Epithelial cell of esophagus (primary cell): ENCODE measurements at places on chromosomes 6 and 20.

GRCh38 chr6:97077380-97077779 is 152.9 kb downstream of the KLHL32 start:
- peak; percentile 4 for DNase-seq

DNA sequence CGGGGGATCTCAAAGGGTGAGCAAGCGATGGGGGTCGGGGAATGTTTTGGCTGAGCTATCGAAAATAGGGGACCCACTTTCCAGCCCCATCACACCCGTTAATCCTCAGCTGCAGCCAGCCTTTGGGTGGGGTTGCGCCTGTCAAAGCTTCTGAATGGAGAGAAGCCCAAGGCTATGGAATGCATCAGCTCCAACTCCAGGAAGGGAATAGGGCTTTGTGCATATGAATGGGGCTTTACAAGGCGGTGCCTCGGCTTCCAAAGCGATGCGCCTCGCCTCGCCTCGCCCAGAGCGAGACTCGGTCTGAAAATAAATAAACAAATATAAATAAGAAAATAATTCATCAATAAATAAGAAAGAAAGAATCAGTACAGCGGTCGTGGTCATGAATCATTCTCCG is 751.4 kb upstream of the DEFB115 start:
- no peak for DNase-seq

DNA sequence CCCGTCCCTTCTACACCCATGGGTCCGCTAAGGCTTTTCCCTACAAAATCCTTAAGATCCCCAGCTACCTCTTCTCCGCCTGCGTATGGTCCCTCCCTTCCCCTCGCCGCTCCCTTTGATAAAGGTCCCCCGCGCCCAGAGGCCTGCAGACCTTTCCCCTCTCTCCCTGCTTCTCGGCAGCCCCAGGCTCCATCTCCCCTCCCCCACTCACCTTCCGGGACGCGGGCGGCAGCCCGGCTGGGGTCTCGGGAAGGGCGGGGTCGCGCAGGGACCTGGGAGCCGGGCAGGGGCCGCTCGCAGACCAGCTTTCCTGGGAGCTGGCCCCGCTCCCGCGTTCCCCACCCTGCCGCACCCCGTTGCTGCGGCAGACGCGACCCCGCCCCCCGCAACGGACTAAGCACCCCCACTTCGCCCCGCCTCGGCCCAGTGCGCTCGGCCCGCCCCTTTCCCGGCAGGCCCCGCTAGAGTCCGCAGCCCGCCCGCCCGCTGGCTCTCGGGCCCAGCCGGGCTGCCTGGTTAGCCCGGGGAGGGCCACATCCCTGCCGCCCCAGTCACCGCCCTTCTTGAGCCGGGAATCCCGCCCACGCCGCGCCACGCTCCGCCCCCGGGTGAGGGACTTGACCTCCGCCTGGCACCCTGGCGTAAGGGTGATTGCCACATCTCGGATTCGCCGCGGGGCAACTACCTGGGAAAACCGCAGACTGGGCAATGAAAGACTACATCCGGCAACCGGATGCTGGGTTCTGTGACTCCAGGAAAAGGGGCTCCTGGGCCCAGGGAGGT is at the start of gene FLOT1:
Gene FLOT1 (minus strand): TSS at position 372 of the 783 bp plus-strand sequence. CDS start 498 bp downstream, outside the sequence.
- DNase-seq = peak; percentile 99

- DNase-seq = no peak
These were observed 422.9 kb upstream of the AGPAT4 start for GRCh38 chr6:161696801-161697200.

GRCh38 chr6:83860782-83861495 is 1.4 kb downstream of the CYB5R4 start:
- no peak for DNase-seq

GRCh38 chr20:63139837-63140236 is 76.1 kb downstream of the YTHDF1 start:
- no peak for DNase-seq

GRCh38 chr6:79954849-79955248 is 7.5 kb upstream of the ELOVL4 start:
- no peak for DNase-seq

DNA sequence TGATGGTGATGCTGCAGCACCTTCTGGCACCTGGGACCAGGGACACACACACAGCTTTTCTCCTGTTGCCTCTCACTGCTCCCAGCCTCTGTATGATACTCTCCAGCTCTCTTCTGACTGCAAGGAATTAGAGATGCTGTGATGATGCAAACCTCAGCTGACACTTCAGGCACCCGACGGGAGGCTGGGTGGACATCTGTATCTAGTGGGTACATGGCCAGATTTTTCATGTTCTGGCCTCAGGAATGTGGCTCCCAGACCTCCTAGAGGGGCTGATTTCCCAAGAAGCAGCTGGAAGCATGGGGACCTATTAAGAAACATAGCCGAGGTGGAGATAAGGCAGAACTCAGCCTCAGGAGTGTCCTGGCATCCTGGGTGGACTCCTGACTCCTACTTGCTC is 6.8 kb upstream of the EPB41L1 start:
- no peak for DNase-seq

DNA sequence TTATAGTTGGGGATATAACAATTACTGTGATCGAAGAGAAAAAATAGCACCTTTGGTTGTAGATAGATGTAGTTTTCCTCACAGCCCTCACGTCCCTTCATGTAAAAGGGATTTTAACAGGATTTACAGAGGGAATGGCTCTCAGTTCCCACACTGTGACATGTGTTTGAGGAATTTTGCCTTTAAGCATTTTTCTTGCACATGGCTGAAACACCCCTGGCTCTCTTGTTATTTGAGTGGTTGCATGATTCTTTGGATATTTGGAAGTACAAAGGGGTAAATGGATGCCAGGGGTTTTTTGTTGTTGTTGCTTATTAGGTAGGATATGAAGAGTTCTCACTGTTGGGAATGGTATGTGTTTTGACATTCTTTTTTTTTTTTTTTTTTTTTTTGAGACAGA is 48.2 kb downstream of the JAG1 start:
- peak; percentile 60 for DNase-seq

- peak; percentile 53 for DNase-seq
These were observed 118.3 kb upstream of the MTHFD1L start for GRCh38 chr6:150747155-150747554.
